Stimulated activated CD4-positive, alpha-beta T cell treated with anti-CD3 and anti-CD28 coated beads, Interleukin-4, amount 100 ng/mL, for 48 hours (primary cell): ENCODE measurements at places on chromosomes 1 and 21.

DNA sequence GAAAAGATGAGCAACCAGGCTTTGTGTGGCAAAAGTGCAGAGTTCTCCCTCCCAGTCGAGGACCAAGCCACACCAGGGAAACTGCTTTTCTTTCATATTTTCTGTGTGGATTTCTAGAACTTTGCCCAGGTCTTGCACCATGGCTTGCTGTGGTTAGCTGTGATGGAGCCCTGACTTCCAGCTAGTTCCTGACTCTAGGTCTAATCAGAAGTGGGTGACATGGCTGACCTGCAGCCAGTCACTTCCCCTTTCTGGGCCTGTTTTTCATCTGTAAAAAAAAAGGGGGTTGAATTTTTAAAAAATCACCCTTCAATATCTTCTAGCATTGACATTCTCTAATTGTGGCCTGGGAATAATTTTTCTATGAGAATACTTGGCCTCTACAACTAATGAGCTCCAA is 491.2 kb upstream of the USP24 start:
- no peak for DNase-seq

DNA sequence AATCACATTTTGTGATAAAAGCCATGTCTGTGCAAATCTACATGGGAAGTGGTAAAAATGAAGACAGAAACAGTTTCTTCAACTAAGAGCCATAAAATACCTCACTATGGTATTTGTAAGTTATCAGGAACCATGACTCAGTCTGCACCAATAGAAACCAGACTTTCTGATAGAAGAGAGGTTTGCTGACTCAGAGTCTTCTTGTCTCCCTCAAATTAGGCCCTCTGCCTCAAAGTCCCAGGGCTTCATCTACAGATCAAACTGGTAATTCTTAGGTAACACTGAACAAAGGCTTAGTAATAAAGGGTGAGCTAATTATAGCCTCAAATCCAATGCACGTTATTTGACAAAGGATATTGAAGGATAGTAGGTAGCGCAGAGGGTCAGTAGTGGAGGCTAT is 30.9 kb upstream of the SSX2IP start:
- DNase-seq: no peak

- DNase-seq: no peak
These were observed 2.3 kb downstream of the GPR137B start for GRCh38 chr1:236144446-236145150.

- no peak for DNase-seq
These were observed 17.0 kb downstream of the CD34 start for GRCh38 chr1:207893737-207894582.

DNA sequence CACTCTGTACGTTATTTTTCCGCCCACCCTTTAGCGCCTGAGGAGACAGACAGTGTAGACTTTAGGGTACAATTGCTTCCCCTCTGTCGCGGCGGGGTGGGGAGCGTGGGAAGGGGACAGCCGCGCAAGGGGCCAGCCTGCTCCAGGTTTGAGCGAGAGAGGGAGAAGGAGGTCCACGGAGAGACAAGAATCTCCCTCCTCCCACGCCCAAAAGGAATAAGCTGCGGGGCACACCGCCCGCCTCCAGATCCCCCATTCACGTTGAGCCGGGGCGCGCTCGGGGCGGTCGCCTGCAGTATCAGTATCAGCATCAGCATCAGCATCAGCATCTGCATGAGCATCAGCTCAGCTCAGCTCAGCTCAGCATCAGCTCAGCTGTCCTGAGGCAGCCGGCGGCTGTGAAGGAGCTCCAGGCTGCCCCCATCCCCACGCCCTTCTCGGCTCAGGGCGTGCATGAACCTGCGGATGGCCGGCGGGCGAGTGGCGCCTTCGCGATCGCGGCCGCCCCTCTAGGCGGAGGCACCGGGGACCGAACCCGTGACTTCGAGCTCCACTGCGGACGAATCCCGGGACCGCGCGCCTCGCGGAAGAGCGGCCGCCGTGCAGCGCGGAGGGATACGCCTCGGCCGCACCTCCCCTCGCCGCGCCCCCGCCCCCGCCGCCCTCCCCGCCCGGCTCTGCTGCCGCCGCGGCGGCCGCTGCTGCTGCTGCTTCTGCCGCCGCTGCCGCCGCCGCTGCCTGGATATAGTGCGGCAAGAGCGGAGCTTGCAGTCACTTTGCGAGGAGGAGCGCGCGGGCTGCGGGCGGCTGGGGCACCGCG is at the start of gene NCAM2:
Gene NCAM2 (plus strand): TSS at position 774 of the 820 bp plus-strand sequence.
- DNase-seq: peak; percentile 53

DNA sequence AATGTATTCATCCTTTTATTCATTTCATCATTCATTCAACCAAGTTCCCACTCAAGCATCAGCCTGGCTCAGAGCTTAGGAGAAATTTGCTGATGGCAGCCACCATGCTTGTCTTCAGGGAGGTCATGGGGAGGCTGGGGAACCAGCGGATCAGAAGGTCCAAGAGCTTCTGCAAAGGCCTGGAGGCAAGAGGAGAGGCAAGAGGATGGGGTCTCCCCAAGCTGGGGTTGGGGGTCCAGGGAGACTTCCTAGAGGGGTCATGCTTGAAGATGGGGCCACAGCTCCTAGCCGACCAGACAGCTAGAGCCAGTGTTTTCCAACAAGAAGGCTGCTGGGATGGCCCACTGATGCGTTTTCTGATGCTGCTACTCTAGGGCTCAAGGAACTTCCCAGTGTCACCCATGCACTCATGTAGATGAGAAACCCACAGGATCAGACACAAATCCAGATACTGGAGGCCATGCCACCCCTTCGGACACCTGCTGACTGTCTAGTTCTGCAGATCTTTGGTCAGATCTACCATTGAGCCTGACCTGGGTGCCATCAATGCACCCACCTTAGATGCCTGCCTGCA is 315.2 kb downstream of the AJAP1 start:
- no peak for DNase-seq

DNA sequence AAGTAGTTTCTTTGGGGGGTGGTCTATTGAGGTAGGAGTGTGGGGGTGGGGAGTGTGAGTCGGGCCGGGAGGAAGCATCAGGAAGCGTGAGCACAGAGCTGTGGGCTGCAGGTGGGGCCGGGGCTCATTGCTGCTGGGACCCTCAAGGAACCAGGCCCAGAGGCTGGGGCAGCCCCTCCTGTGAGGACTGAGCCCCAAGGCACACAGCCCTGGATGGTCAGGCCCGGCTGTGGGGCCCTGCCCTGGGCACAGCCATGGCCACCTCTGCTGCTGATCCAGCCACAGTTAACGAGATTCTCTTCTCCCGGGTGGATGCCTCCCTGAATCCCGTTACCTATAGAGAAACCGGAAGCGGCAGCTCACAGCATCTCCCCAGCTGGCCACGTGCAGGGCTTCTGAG is 22.9 kb upstream of the SUMO3 start:
- DNase-seq: no peak

DNA sequence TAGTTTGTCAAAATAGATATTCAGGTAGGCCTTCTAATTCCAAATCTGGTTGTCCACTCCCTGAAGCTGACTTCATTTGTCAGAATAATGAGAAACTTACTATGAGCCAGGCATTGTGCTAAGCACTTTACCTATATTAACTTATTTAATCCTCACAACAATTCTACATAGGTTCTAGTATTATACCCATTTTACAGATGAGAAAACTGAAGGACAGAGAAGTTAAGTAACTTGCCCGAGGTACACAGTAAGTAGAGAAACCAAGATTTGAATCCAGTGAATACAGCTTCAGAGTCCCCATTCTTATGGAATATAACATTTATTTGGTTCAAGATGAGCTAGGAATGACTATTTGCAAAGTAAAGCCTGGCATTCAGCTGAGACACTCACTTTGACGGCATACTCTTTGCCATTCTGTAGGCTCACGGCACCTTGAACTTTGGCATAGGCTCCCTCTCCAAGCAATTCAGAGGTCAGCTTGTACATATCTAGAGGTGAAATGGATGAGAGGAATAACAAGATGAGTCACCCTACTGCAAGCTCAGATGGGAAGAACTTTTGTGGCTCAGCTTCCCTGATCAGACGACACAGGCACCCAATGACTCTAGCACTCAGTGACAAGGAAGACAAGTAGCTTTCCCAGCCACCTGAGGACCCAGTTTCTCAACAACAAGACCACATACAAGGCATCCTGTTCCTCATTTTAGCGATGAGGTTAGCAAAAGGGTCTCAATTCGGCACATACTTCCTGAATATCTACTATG is 23.7 kb downstream of the MKNK1 start:
- DNase-seq: no peak

GRCh38 chr1:205849619-205850355 is at the start of gene PM20D1:
Gene PM20D1 (minus strand): TSS chr1:205850132. CDS start chr1:205850072, 60 bp downstream.
- DNase-seq: peak; percentile 67

DNA sequence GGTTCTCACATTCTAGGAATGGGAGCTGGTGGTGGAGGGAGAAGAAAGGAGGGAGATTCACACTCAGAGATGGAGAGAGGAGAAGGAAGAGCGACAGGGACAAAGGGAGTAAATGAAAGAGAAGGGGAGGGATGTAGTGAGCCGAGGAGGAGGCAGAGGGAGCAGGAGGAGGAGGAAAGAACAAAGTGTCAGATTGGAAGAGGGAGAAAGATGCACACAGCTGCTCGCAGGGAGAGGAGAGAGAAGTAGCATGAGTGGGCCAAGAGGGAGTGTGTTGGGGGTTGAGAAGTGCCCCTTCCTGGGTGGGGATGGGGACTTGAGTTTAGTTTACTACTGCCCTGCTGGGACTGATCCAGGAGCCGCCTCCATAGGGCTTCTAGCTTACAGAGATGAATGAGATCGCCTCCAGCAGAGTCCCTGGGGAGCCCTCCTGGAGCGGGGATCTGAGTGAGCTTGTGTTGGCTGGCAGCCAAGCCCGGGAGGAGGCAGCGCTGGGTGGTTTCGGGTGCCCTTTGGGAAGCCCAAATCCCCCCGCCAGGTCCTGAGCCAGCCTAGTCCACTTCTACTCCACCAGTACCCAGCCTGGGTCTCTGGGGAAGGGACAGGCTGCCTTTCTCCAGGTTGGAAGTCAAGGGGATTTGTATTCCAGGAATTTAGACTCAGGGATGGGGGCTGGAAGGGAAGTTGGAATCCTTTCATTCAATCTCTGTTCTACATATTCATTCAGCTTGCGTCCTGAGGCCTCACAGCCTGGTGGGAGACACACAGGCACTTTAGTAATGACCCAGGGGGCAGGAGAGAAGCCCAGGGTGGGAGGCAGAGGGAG is 20.9 kb downstream of the PTPRU start:
- no peak for DNase-seq

- no peak for DNase-seq
These were observed 37.6 kb upstream of the MRPS6 start for GRCh38 chr21:34035619-34036354.

DNA sequence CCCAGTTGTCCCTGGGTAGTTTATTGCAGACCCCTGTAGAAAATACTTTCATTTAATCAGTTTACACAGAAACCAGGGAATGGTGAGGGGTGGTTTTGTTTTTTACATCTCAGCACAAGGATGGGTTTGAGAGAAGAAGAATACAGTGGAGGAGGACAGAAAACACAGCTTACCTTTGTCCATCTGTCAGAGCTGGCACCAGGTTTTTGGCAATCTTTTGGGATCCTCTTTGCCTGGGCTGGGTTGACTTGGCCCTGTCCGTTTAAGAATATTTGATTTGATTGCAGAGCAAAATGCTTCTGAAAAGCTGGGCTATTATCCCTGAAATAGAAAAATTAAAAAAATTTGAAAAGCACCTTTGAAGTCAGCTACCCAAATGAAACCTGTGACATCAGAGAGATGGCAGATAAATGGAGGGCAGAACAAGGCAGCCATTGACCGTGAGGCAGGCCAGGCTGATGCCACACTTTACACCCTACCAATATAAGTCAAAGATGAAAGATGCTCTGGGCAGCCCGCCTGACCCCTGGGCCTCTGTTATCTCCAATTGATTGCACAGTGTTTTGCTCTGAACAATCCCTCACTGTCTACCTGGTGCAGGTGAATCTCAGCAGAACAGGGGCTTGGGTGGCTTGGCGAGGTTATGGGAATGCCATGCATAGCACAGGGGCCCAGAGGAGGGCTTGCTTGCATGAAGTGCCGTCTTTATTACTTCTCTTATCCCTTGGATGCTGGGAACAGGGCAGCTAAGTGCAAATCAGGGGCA is 218.8 kb downstream of the LMX1A start:
- no peak for DNase-seq

DNA sequence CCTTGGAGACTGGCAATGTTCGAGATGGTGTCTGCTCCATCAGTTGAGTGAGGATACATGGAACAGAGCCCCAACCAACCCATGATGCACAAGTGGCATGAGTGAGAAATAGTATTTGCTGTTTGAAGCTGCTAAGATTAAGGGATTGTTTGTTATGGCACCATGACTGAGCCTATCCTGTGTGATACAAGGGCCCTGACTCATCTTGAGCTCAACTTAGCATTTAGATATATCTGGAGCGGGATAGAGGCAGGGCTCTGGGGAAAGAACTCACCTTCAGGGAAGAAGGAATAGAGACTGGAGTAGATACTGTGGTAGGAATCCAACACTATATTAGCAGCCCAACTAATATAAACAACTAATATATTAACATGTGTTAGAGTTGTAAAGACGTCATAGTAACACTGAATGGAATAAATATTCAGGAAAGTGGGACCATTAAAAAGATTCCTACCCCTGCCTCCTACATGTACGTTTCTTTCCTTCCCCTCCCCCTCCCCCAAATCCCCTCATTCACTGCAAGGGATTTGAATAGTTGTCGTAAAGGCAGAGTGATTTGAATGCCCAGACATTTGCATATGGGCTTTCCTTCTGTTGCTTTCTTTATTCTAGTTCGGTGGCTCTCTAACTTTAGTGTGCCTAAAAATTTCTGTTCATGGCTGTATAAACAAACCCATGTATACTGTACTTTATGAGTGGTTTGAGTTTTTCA is 106.6 kb upstream of the POU3F1 start:
- DNase-seq: no peak

GRCh38 chr1:155272466-155273342 is 600 bp downstream of the CLK2 start:
- no peak for DNase-seq

DNA sequence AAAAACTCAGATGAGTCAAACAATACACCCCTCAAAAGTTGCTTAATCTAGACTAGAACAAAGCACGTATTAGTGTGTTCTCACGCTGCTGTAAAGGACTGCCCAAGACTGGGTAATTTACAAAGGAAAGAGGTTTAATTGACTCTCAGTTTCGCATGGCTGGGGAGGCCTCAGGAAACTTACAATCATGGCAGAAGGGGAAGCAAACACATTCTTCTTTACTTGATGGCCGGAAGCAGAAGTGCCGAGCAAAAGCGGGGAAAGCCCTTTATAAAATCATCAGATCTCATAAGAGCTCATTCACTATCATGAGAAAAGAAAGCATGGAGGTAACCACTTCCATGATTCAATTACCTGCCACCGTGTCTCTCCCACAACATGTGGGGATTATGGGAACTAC is 10.1 kb downstream of the JAM2 start:
- DNase-seq: no peak

DNA sequence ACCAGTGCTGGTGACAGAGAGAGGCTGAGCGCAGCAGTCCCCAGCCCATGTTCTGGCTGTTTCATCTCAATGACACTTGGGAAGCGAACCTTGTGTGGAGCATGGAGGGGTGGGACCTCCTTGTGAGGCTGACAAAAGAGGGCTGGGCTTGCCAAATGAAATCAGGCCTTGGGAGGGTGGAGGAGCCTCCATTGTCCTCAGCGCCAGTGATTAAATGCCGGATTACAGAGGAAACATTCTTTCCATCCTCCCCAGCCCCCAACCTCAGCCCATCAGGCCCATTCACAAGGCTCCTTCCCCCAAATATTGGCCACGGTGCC is 63.3 kb upstream of the PAXBP1 start:
- DNase-seq: no peak
